ENCODE measurements at places on chromosomes 16 and 17.

DNA sequence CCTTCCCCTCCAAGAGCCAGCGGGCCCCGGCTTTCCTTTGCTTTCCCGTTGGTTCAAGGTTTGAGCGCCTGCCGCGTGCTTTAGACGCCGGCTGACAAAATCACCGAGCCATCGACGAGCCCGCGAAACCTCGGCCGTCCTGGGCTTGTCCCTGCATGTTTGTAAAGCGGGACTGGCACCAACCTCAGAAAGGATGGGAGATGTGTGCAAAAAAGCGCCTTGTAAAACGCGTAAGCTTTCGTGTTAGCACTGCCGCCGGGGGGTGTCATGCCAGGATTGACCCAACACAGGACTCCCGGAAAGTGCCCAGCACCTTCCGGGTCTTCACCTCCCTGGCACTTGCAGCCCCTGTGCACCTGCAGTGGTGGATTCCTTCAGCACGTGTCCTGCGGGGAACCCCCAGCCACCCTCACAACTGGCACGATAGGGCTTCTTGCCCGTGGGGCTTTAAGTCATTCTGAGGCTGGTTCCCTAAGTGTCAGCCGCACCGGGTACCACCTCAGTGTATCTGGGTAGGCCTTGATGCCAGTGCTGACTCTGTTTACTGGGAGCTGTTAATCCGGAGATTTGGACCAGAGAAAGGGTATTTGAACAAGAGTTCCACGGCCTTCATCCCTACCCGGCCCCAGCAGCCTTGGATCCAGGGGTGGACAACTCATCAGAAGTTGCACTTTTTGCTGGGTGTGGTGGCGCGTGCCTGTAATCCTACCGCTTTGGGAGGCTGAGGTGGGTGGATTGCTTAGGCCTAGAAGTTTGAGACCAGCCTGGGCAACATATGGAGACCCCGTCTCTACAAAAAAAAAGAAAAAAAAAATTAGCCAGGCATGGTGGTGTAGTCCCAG is 817 bp downstream of the NDUFAF8 start:
- DNase-seq, result no peak

GRCh38 chr17:78130437-78131101 is at the start of gene TMC8:
TSS of gene TMC8 (plus strand) at chr17:78130771. CDS start at chr17:78131589, 818 bp downstream.
- DNase-seq, result no peak

DNA sequence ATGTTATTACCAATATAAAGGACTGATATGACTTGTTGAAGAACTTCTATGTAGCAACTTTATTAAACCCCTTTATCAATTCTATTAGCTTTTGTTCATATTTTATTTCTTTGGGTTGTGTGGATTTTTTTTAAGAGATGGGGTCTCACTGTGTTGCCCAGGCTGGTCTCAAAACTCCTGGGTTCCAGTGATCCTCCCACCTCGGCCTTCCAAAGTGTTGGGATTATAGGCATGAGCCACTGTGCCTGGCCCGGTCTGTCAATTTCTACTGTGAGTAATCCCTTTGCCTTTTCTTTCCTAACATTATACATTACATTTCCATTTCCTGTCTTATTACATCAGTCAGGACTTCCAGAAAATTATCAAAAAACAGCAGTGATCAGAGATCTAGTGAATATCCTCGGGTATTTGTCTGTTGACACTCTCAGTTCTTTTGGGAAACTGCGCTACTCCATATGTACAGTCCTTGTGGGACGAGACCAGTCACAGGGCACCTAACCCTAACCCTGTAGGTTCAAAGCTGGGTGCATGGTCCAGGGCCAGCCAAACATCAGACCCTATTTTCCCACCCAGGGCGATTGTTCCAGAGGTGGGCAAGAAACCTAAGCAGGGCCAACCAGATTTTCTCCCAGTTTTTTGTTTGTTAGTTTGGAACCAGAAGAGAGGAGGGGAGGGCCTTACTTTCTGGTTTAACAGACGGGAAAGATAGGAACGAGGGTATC is 1.7 kb upstream of the SLC47A1 start:
- DNase-seq, result no peak

DNA sequence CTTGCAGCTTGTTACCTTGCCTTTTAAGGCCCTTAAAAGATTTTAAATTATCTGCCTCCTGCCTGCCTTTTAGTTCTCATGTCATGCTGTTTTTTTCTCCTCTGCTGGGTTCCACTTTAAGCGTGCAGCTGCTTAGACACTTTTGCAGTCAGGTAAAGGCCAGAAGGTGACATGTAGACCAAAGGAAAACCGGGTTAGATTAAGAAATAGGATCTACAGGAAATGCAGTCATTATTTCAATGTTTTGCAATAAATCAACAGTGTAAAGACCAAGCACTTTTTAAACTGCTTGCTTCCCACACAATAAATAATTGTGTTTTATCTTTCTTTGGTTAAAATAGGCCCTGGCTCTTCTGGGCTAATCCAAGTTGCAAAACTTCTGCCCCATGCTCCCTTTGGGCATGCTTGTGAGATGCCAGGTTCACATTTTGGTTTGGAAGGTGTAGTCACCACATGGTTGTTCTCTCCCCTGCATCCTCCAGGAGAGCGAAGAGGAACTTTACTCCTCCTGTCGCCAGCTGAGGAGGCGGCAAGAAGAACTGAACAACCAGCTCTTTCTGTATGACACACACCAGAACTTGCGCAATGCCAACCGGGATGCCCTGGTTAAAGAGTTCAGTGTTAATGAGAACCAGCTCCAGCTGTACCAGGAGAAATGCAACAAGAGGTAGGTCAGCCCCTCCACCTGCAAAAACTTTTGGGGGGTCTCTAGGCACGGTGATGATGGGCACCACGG is 54.9 kb downstream of the SDR42E1 start:
- no peak for DNase-seq
